Left lobe of liver (tissue), 2 donors: ENCODE measurements at places on chromosomes 11 and 22.

GRCh38 chr11:24866743-24867142 is 369.9 kb downstream of the LUZP2 start:
- no peak for DNase-seq

DNA sequence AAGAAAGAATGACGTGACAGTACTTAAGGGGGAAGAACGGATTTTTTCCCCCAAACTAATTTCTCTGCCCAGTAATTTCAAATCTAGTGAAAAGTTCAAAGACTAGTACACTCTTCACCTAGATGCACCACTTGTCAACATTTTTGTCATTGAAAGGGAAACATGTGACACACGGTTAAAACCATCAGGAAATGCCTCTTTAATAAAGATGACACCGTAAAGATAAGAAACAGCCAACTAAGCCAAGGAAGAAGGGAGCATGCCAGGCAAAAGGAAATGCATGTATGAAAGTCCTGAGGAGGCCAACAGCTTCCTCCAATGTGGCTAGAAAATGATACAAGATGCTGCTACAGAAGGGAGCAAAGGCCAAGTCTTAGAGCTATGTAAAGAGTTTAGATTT is 49.4 kb downstream of the RSF1 start:
- no peak for DNase-seq

DNA sequence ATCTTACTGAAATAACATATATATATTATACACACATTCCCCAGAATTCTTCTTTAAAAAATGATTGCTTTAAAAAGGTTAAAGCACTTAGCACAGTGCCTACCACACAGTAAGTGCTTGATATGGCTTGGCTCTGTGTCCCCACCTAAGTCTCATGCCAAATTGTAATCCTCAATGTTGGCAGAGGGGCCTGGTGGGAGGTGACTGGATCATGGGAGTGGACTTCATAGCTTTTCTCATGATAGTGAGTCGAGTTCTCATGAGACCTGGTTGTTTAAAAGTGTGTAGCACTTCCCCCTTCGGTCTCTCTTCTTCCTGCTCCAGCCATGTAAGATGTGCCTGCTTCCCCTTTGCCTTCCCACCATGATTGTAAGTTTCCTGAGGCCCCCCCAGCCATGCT is 6.2 kb downstream of the CRYAB start:
- DNase-seq, result no peak

- DNase-seq, result no peak
Observed at GRCh38 chr22:38745676-38746460, 9.9 kb downstream of the SUN2 start.

- no peak for DNase-seq
Observed at GRCh38 chr11:34941688-34942087, 25.3 kb downstream of the PDHX start.

- no peak for DNase-seq
Observed at GRCh38 chr11:130531061-130531460, 82.6 kb downstream of the ADAMTS15 start.

DNA sequence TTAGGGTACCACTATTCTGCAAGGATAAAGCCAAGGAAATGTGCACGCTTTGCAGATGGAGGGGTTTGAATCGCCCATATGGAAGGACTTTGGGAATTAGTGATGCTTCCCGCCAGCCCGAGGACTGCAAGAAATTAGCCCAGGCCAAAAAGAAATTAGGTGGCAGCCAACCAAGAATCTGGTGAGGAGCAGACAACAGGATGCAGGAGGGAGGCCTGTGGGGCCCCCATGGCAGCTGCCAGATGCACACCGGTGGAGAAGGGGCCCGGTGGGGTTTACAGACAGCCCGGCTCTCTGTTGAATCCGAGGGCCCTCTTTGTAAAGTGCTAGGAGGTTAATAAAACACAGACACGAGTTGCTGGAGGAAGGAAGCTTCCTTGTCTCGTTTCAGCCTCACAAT is 73.5 kb downstream of the TIMP3 start:
- no peak for DNase-seq

DNA sequence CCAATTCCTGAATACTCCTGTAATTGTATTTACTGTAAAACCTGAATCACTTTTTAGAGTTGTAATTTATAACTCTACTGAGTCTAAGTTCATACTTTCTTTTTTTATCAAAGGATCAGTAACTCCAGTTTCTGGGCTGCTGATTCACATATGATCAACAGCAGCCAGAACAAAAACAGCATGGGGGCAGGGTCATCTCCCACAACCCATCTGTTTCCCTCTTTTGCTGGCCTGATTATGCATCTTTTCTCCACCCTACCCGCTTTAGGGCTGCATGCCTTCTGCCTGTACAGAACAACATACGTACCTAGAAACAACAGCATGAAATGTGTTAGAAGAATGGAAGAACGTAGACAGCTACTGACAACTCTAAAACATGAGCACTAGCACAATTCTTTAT is 76.0 kb downstream of the MRTFA start:
- DNase-seq, result no peak

DNA sequence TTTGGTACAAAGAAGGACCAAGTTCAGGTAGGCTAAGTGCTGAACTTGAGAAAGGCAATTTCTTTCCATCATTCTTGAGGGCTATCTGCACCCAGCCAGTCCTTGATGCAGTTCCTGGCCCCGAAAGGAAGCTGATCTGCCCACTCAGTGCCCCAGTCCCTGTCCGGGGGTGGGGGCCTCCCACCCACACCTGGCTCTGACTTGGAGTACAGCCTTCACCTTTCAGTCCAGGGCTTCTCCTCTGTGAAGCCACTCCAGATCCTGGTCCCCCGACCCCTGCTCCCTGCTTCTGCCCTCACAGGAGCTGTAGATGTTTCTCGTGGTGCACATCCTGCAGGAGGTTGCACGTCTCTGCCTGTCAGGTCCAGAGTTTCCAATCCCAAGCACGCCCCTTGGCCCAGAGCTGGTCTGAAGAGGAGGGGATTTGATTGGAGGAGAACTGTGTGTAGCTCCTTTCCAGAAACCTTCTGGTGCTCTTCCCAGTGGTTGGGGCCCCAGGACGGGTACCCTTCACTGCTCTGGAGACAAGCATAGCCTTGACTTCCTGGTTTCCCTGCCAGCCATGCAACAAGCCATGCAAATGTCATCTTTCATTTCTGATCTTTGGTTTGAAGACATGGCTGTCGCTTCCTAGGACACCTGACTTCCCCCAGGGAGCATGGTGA is 75.3 kb downstream of the BCR start:
- DNase-seq, result no peak

GRCh38 chr22:19723232-19723982 is at the start of gene GP1BB:
TSS of gene GP1BB (plus strand) at chr22:19723539. CDS start at chr22:19723570, 31 bp downstream.
- no peak for DNase-seq

DNA sequence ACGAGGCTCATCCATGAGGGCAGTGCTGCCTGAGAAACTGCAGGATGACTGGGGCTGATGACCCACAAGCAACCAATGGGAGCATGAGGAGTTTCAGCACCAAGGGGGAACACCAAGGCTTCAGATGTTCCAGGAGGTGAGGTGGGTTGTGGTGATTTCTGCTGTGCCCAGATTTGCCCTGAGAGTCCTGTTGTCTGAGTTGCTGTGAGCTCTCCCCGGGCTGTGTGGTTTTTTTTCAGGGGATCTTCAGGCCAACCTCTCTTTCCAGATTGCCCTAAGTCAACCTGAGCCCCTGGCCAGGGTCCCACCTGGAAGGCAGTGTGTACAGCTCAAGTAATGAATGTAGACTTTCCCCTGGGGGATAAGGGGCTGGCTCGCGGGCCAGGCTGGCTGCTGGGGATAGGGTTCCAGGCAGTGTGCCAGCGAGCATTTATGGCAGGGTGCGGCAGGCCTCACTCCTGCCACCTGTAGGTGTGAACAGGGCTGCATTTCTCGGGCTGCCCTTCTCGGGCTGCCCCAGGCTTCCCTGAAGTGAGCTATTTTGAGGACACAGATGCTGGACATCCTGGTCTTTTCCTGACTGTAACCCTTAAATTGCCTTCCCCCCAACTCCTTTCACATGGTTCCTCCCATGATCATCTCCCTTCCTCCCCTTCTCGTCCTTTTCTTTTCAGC is 9.8 kb downstream of the SLC22A6 start:
- no peak for DNase-seq

DNA sequence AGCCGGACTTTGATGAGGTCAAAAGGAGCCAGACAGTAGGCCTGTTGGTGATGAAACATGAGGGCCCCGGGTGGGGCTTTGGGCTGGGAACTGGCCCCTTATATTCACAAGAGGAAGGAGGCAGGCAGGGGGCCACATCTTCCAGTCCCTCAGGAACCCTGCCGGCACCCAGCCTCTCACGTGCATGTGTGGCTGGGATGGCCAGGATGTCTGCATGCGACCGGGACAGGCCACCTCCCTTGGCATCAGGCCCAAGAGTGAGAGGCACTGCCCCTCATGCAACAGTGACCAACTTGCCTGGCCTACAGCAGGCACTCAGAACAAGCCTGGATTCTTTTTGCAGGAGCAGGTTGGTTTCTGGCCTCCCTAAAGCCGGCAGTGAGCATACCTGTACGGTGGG is 5.4 kb downstream of the SLC25A45 start:
- no peak for DNase-seq

DNA sequence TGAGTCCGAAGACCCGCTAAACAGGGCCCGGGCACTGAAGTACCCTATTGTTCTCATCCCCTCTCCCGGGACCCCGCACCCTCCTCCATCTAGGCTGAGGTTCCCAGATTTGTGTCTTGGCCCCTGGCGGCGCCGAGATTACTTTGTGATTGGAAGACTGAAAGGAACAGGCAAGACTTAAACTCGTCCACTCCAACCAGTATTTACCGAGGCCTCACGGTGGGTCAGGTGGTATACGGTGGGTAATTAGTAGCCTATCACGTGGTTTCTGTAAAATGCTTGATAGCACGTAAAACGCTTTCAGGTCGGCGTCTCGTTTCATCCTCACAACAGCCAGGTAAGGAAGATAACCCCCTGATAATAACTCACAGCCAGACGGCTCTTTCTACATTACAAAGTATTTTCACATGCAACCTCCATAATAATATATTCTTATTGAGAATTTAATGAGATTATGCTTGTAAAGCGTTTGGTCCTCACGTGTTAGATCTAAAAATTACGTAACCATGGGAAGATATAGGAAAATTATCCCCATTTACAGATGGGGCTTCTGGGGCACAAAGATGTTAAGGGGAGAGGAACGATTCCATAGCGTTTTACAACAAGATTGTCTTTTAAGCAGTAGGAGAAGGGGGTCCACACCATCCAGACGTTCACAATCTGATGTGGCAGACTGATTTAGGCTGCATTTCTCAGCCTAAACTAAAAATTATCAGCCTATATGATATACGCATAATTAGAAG is 642 bp upstream of the PIK3C2A start:
- no peak for DNase-seq

DNA sequence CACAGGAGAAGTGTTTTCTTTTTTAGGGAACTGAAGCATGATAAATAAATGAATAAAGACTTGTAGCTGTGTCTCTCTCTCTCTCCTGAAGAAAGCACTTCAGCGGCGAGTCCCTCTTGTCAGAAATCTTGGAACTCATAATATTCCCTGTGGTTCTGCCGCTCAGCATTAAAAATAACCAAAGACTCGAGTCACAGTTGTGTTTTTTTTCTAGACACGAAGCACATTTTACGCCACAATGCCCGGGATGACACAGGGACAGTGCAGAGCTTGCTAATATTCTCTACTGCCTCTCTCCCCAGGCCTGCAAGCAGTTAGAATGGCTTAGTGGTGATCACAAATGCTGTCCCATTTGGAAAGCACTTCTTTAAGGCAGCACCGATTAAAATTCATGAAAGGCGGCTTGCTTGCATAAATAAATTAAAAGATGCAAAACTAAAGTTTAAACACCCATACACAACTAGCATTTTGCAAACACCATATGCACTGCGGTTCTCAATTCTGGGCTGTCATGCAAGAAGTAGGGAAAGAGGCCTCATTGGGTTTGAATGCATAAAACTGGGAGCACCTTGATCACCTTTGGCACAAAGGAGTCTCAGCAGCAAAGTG is 597.4 kb downstream of the SOX6 start:
- DNase-seq, result no peak

- no peak for DNase-seq
Observed at GRCh38 chr22:22558071-22558971, 744 bp downstream of the PRAME start.

GRCh38 chr22:41169157-41169556 is 36.0 kb upstream of the L3MBTL2 start:
- no peak for DNase-seq

DNA sequence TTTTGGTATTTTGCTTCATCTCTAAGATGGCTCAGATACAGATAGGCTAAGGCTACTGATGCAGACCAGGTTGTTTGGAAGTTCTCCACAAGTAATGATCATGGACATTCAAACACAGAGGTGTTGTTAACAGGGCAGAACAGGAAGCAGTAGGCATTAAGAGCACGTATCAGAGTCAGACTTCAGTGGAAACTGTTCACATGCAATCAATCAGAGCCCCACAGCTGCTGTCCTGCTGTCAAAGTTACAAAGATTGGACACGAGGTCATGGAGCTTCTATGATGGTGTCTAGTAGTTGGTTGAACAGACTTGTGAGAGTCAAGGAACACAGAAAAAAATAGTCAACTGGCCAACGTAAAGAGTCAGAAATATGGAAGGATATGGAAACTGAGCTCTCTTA is 19.8 kb downstream of the OR10D3 start:
- DNase-seq, result no peak

GRCh38 chr11:73346186-73346935 is 29.8 kb upstream of the RELT start:
- no peak for DNase-seq

- no peak for DNase-seq
Observed at GRCh38 chr22:46183733-46184132, 33.4 kb downstream of the PPARA start.

DNA sequence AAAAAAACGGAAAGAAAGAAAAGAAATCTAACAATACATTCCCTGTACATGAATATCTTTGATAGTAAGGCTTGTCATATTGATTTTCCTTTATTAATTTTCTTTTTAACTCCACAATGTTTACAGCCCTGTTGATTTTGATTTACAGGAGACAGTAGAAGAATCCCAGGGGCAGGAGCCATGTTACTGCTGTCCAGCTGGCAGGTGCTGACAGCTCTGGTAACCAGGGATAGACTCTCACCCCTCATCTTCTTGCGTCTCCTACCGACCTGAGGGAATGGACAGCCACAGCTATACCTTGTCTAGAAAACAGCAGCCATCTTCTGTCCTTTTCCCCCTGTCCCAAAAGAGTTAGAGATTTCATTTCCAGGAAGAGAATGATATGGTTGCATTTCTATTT is 37.4 kb downstream of the PRDM10 start:
- no peak for DNase-seq

DNA sequence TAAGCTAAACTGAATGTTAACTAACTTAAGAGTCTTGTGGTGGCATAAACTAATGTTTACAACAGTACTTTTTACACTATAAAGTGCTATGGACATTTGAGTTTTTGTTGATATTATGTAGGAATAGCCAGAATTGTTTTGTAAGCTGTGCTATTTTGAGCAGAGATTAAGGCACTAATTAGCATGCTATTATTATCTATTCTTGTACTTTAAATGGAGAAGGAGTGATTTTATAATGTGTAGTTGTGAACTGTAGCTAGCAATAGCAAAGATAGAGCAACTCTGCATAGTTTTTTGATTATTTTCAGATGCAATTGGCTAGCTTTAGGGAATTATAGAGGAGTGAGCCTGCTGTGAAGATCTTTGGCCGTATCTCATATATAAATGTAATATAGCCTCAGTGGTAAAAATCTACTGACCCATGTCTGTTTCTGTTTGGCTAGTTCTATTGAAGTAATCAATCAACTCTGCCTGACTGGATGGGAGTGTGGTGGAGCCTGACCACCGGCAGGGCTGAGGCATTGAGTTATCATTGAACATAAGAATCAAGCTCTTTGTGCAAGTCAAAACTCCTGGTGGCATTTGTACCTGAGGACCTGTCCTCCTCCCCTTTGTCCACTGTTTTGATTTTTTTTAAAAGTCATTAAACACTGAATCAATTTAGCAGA is 34.3 kb downstream of the NCAM1 start:
- no peak for DNase-seq

- DNase-seq, result no peak
Observed at GRCh38 chr11:86196913-86197312, 47.6 kb upstream of the EED start.
